ENCODE measurements at places on chromosomes 2 and 18. TPM values are rescaled to one million over a fixed set of nuclear protein-coding genes. Genes with fewer than 3 reads are reported as not detected.

The ECEL1 gene
- total RNA-seq: not detected

The MEMO1 gene
- total RNA-seq: 53.9 TPM

The ACMSD gene
- not detected for total RNA-seq

The ABCB11 gene
- 0.44 TPM for total RNA-seq

The DCTN1 gene
- 165 TPM for total RNA-seq

The CRYGD gene
- not detected for total RNA-seq

The POTEJ gene
- not detected for total RNA-seq

The CYS1 gene
- 0.25 TPM for total RNA-seq

DNA sequence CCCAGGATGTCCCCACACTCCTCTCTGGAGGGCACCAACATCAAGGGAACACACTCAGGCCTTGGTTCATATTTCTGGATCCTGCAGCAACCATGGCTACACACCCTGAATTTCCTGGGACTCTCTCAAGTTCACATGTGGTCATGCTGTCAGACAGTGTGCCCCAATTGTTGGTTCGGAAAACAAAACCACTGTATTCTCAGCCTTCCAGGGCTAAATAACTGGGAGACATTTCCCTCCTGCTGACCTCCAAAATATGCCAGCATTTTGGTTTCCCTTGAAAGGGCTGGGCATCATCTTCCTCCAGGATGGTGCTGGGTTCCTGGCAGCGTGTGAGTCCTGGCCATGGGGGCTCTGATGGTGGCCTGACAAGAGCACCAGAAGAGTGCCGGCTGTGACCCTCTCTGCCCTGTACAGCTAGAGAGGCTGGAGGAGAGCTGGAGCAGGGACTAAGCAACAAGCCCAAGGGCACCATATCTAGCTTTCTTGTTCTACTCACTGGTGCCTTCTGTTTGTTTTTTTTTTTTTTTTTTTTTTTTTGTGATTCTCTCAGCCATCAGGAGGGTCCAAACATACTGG lies 37.5 kb upstream of the WIPF1 start:
- no peaks in the 10 kb centered on the region for H3K27me3 ChIP-seq
- H3K4me3 ChIP-seq: no peak overlapping the region
- H3K36me3 ChIP-seq: no peaks in the 10 kb centered on the region
- no peak overlapping the region for H3K27ac ChIP-seq
- DNase-seq: no peak

DNA sequence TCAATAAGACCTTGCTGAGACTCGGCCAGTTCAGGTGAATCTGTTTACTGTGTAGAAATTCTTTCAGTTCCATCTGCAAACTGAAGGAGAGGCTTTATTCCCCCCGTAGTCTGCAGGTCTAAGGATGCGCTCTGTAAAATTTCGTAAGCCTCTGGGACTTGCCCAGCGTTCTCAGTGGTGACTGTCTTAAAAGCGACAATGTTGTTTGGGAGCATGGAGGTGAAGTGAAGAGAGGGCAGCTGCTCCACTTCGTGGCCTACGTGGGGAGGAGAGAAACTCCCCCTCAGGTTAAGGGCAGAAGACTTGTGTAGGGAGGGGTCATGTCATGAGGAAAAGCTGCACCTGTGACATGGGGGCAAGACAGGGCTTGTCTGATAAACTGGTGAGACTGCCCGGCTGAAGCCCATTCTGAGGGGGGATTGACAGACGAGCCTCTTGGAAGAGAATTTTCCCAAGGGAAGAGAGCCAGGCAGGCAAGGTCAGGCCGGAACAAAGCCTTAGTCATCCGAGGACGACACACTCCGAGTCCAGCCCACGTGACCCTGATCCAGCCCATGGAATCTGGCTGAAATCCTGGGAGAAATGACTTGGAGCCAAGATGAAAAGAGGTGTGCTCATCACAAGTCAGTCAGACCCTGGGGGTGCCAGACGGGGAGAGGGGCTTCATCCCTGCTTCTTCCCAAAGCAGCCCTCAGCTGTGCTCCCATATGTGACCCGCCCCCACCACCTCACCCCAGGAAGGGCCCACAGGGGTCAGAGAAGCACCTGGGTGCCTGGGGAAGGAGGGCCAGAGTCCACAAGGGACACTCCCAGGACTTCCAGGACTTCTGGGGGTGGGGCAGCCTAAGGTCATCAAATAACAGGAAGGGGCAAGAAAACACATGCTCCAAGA lies 88.5 kb upstream of the SH3BP4 start:
- no peaks in the 10 kb centered on the region for H3K36me3 ChIP-seq
- peak; percentile 41 for DNase-seq
- no peaks in the 10 kb centered on the region for H3K27me3 ChIP-seq
- H3K4me1 ChIP-seq: no peaks in the 10 kb centered on the region
- no peak overlapping the region for H3K4me3 ChIP-seq

DNA sequence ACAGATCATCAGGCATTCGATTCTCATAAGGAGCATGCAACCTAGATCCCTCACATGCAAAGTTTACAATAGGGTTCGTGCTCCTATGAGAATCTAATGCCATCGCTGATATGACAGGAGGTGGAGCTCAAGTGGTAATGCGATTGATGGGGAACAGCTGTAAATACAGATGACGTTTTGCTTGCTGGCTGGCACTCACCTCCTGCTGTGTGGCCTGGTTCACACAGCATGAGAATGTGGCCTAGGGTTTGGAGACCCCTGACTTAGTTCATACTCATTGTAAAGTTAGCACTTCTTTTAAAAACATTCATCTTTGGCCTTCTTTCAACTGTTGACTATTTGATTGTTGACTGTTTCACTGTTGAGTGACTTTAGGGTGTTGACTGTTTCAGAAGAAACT lies 8.7 kb upstream of the CHMP1B start:
- DNase-seq: no peak
- H3K27me3 ChIP-seq: no peaks in the 10 kb centered on the region
- H3K4me1 ChIP-seq: no peaks in the 10 kb centered on the region

- no peak overlapping the region for H3K4me3 ChIP-seq
- no peaks in the 10 kb centered on the region for H3K27me3 ChIP-seq
- no peaks in the 10 kb centered on the region for H3K36me3 ChIP-seq
- no peaks in the 10 kb centered on the region for H3K4me1 ChIP-seq
Measured at GRCh38 chr2:190069936-190070696, 7.6 kb upstream of the MSTN start.

DNA sequence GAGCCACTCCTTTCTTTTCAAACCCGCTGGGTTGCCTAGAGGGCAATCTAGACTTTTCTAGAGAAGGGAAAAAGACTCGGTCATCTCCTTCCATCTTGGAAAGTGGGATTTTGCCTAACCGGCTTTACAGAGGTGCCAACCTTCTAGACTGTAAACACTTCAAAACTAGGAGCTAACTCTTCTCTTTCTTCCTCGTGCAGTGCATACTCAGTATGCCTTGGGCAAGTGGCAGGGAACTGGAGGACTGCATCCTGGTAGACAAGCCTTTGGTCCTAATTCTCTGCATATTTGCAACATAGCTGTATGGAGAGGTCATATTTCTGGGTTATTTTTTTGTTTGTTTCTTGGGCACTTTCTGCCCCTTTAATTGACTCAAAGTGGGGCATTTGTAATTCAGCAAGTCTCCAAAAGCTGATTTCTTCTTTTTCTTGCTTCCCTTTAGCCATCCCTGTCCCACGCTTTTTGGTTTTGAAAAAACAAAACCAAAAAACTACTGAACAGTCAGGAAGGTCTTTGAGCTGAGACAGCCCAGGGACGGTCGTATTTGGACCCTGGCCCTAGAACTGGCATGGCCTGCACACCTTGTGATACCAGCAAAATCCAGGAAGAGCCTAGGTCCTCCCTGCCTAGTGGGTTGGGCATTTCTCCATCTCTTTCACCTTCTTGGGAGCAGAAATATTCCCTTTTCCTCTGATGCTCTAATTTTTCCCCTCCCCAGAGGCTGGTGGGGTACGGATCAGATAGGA lies 5.8 kb upstream of the GATA6 start:
- peaks cover 47% of the 10 kb centered on the region for H3K27me3 ChIP-seq
- DNase-seq: no peak
- H3K36me3 ChIP-seq: no peaks in the 10 kb centered on the region
- H3K27ac ChIP-seq: no peak overlapping the region
- H3K4me3 ChIP-seq: no peak overlapping the region
- peaks cover 24% of the 10 kb centered on the region for H3K4me1 ChIP-seq

DNA sequence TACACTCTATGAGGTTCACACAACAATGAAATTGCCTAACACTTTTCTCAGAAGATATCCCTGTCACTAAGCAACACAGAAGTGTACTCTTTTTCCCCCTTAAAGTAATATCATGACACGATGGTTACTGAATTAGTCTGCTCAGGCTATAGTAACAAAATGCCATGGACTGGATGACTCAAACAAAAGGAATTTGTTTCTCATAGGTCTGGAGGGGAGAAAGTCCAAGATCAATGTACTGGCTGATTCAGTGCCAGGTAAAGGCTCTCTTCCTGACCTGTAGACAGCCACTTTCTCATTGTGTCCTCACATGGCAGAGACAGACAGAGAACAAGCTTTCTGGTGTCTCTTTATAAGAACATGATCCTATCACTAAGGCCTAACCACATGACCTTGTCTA lies 211.9 kb downstream of the RBM43 start:
- H3K27me3 ChIP-seq: no peaks in the 10 kb centered on the region
- H3K27ac ChIP-seq: no peak overlapping the region
- H3K4me1 ChIP-seq: no peaks in the 10 kb centered on the region
- DNase-seq: peak; percentile 13
- H3K4me3 ChIP-seq: no peak overlapping the region

DNA sequence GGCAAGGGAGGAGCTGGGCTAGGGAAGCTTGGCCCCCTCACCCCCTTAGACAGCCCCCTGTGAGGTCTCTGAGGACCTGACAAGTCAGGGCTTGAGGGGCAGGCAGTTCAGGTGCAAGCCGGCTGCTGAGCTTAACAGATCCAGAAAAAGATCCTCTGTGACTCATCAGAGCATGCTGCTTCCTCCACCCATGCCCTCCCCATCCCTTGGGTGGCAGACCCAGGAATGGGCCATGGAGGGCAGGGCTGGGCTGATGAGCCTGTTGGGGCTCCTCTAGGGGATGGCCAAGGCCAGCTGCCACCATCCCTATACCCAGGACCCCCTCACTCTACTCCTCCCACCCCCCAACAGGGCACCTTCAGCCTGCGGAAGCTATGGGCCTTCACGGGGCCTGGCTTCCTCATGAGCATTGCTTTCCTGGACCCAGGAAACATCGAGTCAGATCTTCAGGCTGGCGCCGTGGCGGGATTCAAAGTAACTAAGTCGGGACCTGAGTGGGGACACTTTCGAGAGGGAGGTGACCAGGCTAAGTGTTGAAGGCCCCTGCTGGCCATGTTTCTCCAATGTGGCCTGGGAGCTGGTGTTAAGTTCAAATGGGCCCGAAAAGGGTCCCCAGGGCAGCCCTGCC lies 1.9 kb downstream of the SLC11A1 start:
- H3K36me3 ChIP-seq: no peaks in the 10 kb centered on the region
- no peak overlapping the region for H3K27ac ChIP-seq
- H3K4me3 ChIP-seq: no peak overlapping the region
- H3K4me1 ChIP-seq: peaks cover 3% of the 10 kb centered on the region
- no peak for DNase-seq
- no peaks in the 10 kb centered on the region for H3K27me3 ChIP-seq

GRCh38 chr2:17196380-17196779 lies 321.9 kb downstream of the RAD51AP2 start:
- no peaks in the 10 kb centered on the region for H3K36me3 ChIP-seq
- H3K27ac ChIP-seq: no peak overlapping the region
- H3K27me3 ChIP-seq: no peaks in the 10 kb centered on the region

Measured in endothelial cell of umbilical vein (primary cell).